Ascending aorta (tissue), 2 donors: ENCODE measurements at places on chromosomes 2 and 18.
A peak's percentile ranks its signal among the peaks of the same experiment; 100 is the strongest.

- no peak for DNase-seq
These were observed 76.9 kb downstream of the MYO1B start for GRCh38 chr2:191321861-191322662.

- no peak for DNase-seq
These were observed 22.5 kb downstream of the CYTIP start for GRCh38 chr2:157421331-157421944.

DNA sequence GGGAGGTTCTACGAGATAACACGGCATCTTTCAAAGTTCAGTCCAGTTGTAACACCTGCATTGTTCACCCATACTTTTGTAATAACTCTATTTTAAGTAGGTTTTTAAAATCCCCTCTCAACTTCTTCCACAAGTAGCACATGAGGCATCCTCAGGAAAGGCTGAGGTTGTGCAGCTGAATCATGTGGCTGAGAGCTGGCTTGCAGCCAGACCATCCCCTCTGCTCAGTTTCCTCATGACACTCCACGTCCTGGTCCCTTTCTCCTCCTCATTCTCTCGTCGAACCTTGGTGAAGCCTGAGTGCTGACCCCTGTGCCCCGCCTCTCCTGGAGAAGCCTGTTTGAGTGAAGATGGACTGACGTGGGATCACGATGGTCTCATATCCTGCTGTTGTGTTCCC, 42.5 kb downstream of the POU3F3 start:
- DNase-seq, result no peak

GRCh38 chr2:36797324-36798070, 101.0 kb downstream of the VIT start:
- no peak for DNase-seq

GRCh38 chr2:237572021-237572741, 5.8 kb downstream of the PRLH start:
- DNase-seq, result no peak

DNA sequence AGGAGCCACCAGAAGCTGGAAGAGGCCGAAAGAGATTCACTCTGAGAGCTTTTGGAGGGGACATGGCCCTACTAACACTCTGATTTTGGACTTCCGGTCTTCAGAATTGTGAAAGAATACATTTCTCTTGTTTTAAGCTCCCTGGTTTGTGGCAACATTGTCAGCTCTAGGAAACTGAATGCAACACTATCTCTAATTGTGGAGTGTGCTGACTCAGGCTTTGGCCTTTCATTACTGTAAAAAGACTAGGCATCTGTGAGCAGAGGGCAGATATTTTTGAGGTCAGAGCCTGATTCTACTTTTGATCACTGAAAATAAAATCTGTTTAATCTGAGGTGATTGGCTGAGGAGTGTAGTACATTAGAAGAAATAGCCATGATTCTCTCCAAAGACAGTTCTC, 185.4 kb upstream of the FAM98A start:
- DNase-seq, result no peak

- no peak for DNase-seq
These were observed 62.8 kb downstream of the INO80D start for GRCh38 chr2:206023183-206023582.

- no peak for DNase-seq
These were observed 123.8 kb upstream of the DLX2 start for GRCh38 chr2:172226244-172227061.

DNA sequence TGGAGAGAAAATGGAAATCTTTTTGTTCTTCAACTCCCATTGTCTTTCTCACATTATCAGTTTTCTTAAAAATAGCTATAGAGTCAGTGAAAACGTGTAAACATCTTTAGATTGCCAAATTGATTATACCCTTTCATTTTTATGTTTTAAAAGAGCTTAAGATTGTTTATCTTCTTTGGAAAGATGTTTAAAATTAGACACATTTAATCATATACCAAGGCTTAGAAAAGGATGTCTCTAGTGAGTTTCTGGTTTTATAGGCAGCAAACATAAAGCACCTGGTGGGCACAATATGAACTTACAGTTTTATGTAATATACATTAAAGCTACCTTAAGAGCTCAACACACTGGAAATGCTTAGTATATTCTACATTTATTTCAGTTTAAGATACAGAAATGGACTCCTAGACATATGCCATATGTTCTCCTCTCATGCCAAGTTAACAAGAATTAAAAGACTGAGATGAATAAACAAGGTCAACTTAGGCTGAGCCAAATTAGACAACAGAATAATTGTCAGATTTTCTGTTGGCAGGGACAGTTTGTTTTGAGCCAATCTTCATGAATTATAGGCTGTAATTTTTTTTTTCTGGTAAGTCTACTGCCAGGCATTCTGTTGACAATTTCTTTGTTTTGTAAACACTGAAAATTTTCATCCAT, 112.7 kb downstream of the OTX1 start:
- no peak for DNase-seq

DNA sequence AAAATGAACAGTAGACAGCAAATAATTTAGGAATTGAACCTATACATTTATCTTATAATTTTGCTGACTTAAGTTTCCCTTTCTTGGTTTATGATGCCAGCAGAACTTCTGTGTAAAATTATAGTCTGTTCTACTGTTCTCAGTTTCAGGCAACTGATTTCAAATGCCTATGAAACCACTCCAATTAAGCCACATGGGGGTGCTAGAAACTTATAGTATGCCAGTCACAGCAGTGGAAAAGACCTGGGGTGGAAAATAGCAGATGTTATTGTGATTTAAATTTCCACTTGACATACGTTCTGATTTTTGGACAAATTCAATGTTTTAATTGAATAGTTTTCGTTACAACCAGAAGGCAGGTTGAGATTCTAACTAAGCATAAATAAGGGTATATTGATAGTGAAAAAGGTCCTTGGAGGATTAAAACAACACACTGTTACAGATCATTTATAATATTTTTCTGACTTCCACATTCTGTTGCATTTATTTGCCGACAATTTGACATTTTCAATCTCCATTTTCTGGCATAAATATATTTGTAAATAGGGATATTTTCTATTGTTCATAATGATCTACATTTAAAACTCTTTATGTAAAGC, 61.4 kb downstream of the CPS1 start:
- DNase-seq, result no peak

GRCh38 chr18:58547864-58548263, 81.0 kb downstream of the ALPK2 start:
- DNase-seq, result no peak

DNA sequence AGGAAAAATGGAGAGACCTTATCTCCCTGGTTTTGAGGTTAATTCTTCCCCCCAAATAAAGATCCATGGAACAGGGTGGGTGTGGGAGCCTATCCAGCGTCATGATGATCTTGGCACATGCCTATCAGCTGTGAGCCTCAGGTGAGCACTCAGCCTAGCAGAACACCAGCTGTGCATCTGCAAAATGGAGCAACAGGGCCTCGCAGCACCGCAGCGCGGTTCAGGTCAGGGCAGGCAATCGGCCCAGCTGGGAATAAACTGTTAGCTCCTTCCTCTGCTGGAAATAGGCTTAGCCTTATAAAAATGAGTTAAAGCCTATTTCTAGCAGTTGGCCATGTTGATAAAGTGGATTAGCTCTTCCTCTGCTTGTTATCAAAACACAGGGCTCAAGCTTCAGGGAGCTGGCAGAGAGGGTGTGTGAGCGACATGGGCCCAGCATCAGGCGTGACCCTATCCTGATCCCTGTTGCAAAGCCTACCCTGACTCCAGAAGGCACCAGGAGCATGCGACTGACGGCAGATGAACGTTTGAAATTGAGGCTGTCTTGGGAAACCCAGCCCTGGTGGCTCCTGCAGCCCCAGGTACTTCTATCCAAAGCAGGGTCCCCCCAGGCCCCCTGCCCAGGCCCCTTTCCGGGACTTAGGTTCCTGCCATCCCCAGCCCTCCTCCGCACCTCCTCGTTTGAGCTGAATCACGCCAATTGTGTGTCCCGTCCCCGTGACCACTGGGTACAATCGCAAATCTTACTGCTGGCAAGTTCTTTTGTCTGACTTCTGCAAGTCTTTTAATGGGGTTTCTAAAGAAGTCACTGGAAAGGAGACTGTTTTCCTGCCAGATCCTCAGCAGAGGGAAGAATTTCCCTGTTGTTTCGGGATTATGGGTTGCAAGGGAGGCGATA, 35.4 kb downstream of the ARHGEF4 start:
- DNase-seq, result no peak

DNA sequence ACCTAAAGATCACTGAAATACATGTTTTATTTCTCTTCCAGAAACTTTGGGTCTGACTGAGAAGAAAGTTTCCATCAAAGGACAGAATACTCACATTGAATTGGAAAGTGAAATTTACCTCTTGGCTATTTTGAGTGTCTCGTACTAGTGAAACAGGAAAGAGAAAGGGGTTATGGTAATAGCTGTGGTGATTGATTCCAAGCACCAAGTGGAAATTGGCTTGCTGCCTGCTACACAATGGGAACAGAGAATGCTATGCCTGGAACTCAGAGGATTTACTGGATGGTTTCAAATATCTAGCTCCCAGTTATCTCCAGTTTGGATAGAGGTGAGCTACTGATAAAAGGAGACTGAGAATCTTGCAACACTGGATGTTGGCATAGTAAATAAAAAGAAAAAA, 492.8 kb upstream of the FSIP2 start:
- DNase-seq, result no peak

DNA sequence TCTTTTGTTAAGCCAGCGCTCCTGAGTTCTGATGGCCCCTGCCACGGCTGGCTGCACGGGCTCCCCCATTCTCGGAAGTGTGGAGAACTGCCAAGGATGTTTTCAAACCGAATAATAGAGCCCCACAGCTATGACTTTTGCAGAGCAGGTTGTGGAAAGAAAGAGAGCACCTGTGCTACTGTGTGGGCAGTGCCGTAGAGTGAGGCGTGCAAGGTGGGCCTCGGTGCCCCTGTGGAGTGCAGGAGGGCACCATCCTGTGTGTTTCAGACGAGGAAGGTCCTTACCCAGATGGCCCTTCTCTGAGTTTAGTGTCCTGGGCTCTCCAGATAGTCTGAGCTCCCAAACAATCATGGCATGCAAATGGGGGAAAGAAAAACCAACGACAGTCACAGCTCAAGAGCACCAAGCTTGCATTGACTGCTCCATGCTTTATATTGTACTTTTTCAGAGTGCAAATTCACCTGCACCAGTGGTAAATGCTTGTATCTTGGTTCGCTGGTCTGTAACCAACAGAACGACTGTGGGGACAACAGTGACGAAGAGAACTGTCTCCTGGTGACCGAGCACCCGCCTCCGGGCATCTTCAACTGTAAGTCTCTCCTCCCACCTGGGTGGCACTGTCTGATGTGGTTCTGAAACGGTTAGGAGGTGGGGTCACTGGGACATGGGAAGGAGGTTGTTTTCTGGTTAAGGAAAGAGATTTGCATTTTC, 219.4 kb downstream of the LDLRAD4 start:
- no peak for DNase-seq

DNA sequence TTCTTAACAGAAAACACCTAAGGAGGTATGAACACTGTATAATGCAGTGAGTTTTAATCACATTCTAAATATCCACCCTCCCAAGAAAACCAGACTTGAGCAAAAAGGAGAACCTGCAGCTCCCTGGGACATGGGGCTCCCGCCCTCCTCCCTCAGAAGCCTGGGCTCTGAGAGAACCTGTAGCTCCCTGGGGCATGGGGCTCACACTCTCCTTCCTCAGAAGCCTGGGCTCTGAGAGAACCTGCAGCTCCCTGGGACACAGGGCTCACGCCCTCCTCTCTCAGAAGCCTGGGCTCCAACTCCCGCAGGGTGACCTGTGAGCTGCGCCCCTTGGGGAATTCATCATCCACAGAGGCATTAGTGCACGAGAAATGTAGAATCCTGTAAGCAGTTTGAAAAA, 222.9 kb downstream of the SNTG2 start:
- DNase-seq, result no peak

DNA sequence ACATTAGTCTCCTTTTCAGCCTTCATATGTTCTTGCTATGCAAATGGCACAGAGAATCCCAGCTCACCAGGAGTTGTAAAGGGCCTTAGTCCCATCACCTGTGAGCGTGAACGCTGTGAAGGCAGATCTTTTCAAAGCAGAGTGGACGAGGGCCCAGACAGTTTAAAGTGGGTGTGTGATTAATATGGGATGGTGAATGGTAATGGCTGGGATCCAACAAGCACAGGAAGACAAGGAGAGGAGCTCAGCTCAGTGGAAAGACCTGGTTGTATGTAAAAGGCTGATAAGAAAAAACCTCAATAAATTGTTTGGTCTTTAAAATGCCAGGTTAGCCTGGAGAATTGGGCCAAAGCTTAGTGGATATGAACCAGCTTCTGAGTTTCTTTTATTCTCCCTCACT, 326.2 kb downstream of the NYAP2 start:
- no peak for DNase-seq

DNA sequence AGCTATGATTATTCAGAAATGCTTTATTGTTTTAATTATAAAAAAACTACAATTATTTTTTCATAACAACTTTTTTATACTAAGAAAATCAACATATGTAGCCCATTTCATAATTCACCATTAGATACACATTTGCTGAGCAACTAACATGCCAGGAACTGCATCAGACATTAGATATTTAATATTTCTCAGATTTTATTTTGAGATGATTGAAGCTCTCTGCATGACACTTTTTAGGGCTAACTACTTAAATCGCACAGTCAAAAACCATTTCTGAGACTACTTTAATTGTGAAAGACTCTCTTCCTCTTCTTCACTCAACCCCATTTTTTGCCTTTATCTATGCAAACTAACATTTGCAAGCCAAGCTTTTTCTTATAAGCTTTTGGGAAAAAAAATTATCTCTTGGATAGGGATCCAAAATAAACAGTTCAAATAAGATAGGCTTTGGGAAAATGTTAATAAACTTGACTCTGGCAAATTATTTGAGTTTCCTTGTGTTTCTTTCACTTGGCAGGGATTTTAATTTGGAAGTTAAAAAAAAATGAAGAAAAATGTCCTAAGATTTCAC, 9.1 kb upstream of the COL3A1 start:
- no peak for DNase-seq

DNA sequence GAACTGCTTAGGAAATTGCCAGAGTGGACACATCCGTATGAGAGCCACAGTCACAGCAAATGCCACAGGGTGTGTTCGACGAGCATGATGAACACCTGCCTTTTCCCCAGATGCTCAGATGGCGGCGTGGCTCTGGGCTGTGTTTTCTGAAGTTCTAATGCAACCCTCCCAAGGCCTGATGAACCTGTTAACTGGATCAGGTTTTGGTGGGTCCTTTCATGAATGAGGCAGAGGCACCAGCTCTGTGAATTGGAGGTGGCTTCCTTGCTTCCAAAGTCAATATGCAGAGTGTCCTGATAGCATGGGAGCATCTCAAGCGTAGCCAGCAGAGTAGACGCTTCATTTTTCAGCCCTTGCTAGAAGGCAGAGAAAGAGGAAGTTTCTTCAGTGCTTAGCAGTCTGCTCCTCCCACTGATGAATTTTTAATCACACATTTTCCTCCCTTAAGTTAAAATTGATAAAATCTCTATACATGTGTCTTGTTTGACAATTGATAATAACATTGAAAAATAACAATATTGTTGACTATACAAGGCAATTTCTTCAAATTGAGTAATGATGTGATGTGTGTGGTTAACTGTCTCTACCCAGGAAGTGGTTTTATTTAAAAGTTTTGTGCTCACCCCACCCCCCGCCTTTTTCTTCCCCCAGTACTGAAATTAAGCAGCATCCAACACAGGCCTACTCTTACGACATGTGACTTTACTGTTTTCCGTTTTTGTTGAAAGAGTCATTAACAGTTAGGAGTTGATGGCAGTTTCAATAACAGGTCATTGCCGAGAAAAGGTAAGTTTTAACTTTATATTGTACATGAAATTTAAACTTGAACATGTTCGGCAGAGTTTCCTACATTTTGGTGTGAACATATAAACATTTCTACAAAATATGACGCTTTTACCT, at the start of gene ARHGAP15:
Gene ARHGAP15 (plus strand): TSS at position 739 of the 900 bp plus-strand sequence.
- DNase-seq, result no peak

- DNase-seq, result peak; percentile 79
These were observed 67.4 kb downstream of the STEAP3 start for GRCh38 chr2:119290859-119291587.
